ENCODE measurements at places on chromosomes 2 and 18. TPM values are rescaled to one million over a fixed set of nuclear protein-coding genes. Genes with fewer than 3 reads are reported as not detected.

QPCT gene
- 10.1 TPM for polyA plus RNA-seq

HRH4 gene
- polyA plus RNA-seq: not detected

GRCh38 chr18:61643884-61644647 is 248.7 kb downstream of the RNF152 start:
- H3K27ac ChIP-seq: no peak overlapping the region
- no peak for DNase-seq
- peaks cover 3% of the 10 kb centered on the region for H3K4me1 ChIP-seq
- H3K4me3 ChIP-seq: no peak overlapping the region
- no peaks in the 10 kb centered on the region for H3K27me3 ChIP-seq
- no peaks in the 10 kb centered on the region for H3K36me3 ChIP-seq

DNA sequence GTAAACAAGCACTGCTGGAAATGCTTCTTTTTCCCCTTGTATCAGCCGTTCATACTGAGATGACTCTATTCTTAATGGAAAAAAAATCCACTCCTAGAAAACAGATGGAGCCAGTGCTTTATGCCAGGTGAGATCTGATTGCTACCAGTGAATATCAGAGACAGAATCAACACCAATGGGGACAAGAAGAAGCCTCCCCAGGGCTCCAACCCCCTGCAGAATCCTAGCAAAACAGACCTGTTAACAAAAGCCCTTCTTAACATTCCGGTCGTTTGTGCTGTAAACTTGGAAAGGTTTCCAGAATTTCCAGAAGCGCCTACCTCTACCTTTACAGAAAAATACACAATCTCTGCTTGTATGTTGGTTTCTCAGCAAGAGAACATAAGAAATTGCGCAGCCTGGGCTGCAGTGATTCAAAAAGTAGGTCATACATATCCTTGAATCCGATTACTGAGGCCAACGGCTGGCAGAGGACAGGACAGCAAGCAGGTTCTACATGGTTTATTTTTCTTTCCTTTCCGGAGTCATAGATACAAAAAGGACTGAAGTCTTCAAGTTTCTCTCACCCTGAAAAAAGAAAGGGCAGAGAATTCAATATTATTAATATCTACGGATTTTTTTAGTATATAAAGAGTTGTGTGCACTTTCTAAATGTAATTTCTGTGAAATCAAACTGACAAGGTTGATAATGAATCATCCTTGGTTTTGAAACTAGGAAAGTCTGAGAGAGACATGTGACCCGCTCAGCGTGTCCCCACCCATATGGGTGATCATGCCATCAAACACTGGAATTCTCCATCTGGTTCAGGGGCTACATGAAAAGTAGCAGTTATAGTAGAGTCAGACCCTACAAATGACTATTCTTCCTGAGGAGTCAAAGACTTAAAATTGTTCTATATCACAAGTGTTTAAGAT is 266.7 kb upstream of the MGAT5 start:
- H3K4me1 ChIP-seq: peaks cover 9% of the 10 kb centered on the region
- no peak overlapping the region for H3K27ac ChIP-seq
- H3K4me3 ChIP-seq: no peak overlapping the region
- H3K36me3 ChIP-seq: no peaks in the 10 kb centered on the region

GRCh38 chr18:51054764-51055163 is 24.8 kb downstream of the SMAD4 start:
- no peak for DNase-seq
- no peak overlapping the region for H3K4me3 ChIP-seq
- H3K4me1 ChIP-seq: no peaks in the 10 kb centered on the region
- no peak overlapping the region for H3K27ac ChIP-seq
- H3K36me3 ChIP-seq: peaks cover 12% of the 10 kb centered on the region

GRCh38 chr2:105645938-105646773 is 98.6 kb upstream of the NCK2 start:
- H3K4me3 ChIP-seq: no peak overlapping the region
- no peaks in the 10 kb centered on the region for H3K36me3 ChIP-seq
- no peaks in the 10 kb centered on the region for H3K27me3 ChIP-seq

GRCh38 chr2:52934323-52934898 is 833.2 kb upstream of the CHAC2 start:
- H3K27ac ChIP-seq: no peak overlapping the region
- no peak overlapping the region for H3K4me3 ChIP-seq
- H3K36me3 ChIP-seq: no peaks in the 10 kb centered on the region
- no peaks in the 10 kb centered on the region for H3K27me3 ChIP-seq
- H3K4me1 ChIP-seq: no peaks in the 10 kb centered on the region

DNA sequence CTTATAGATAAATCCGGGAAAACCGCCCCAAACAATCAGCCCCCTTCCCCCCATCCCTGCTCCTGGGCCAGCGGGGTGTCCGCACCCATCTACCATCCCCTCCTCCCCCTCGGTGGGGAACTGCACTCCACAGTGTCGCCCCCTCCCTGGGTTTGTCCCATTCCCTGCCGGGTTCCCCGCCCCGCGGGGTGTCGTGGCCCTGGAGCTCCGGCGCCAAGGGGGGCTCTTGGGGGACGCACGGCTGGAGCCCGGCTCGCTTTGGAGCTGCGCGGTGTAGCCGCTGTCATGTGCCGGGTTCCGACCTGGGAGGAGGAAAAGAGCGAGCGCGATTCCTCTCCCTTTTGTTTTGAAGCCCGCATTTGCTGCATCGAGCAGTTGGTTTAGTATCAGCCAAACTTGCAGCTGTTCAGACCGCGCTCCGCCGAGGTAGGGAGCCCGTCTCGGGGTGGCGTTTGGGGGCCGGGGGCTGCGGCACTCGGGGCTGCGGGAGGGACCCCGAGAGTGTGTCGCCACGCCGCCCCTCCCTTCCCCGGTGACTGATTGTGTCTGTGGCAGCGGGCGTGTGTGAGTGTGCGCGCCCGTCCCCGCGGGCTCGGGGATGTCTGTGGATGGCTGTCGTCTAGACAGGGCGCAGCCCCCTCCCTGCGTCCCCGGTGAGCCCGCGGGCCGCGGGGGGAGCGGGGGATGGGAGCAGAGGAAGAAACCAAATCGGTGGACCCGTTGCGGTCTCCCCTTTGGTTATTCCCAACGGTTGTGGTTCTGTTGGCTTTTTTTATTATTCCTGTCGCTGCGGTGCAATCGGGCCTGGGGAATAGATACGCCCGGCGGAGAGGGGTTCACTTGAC is 797 bp downstream of the CTIF start:
- H3K27me3 ChIP-seq: no peaks in the 10 kb centered on the region
- H3K27ac ChIP-seq: peak overlapping the region; percentile 32
- H3K4me1 ChIP-seq: peaks cover 4% of the 10 kb centered on the region
- peak; percentile 68 for DNase-seq
- peak overlapping the region; percentile 69 for H3K4me3 ChIP-seq

DNA sequence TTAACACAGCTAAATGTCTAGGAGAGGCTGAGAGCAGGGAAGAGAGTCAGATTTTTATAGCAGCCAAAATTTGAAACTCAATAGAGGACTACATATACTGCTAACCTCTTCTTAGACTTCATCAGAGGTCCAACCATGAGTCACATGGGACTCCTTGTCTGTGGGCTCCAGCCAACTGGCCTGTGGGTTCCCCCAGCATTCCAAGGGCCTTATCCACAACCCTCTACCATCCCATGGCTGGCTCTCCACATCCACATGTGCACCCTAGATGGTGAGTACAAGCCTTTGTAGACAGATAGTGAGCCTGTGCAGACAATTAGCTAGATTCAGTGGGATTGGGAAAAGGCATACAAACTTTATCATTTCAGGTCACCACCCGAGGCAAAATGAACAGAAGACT is 901.9 kb upstream of the ZEB2 start:
- no peak overlapping the region for H3K27ac ChIP-seq
- no peaks in the 10 kb centered on the region for H3K4me1 ChIP-seq
- H3K27me3 ChIP-seq: no peaks in the 10 kb centered on the region
- no peaks in the 10 kb centered on the region for H3K36me3 ChIP-seq

DNA sequence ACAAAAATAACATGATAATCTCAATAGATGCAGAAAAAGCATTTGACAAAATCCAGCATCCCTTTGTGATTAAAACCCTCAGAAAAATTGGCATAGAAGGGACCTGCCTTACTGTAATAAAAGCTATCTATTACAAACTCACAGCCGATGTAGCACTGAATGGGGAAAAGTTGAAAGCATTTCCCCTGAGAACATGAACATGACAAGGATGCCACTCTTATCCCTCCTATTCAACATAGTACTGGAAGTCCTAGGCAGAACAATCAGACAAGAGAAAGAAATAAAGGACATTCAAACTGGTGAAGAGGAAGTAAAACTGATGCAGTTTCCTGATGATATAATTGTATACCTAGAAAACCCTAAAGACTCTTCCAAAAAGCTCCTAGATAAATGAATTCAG is 368.7 kb downstream of the RIT2 start:
- H3K4me1 ChIP-seq: no peaks in the 10 kb centered on the region
- no peaks in the 10 kb centered on the region for H3K36me3 ChIP-seq
- DNase-seq: no peak

All from small intestine (tissue), 16 donors.